ENCODE measurements at places on chromosomes 7 and 10.

DNA sequence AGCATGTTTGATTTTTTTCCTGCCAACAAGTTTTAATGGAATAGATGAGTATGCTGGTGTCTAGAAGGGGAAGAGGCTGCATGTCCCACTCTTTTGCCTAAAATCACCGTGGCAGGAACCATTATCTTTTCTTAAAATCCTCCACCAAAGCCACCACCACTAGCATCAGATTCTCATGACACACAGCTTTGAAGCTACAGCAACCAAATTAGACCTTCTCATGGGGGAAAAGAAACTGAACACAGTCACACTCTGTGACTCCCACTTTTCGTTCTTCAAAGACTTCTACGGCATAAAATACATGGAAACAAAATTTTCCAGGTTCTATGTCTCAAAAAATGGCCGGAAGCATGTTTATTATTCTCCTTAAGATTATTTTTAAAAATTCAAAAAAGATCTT lies 81.8 kb downstream of the SGMS1 start:
- no peak for DNase-seq

DNA sequence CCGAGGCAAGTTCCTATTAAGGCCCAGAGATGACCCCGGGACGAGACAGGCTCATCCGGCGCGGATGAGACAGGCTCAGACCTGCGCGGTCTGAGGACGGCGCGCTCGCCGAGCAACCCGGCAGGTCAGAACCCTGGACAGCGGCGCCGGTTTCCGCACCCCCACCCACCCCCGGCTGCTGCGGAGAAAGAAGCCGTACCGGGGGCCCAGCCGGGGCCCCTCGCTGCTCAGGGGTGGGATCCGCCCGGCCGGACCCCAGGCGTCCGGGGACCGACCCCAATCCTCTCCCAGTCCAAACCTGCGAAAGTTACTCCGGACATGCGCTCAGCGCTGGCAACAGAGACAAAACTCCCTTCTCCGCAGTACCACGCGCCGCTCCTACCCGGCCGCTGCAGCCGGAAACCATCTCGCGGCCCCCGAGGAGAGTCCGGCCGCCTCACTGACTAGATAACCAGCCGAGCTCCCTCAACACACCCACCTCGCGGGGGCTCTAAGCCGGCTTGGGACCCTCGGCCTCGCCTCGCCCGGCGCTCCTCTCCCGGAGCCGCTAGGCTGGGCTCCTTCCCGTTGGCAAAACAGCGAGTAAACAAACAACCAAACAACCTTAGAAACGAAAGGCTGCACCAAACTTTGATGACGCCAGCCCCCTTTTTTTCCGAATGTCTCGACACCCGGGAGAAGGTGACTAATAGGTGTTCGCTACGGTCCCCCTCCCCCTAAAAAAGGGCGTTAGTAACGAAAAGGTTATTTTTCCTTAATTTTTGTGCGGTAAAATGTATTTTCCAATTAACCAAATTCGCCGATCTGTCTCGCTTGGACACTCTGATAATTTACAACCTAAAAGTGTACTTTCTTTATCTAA lies 2.3 kb upstream of the DRGX start:
- no peak for DNase-seq

DNA sequence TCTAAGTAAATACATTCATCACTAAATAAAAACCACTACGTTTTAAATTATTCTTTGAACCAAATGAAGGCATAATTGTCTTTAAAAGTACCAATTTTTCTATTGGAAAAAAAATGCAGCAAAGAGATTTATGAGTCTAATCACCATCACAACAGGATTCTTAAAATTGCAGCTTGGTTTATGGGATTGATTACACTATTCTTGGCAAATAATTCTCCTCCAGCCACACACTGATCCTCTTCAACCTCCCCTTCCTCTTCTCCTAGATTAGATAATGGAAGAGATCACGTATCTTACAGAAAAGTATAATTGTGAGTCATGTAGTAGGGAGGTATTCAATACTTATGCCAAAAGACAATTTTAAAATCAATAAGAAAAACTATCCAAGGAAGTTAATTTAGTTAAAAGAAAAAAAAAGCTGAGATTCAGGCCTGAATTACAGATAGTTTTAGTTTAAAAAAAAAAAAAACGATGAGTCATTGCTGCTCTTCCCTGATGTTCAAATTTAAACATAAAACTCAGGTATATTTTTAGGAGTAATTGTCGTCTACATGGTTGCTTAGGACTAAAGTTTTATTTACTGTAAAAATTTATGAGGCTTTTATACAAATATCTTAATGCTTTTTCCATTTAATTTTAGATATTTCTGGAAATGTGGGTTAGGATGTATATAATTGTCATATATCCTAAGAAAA lies 133.7 kb upstream of the CDK1 start:
- DNase-seq, result no peak

DNA sequence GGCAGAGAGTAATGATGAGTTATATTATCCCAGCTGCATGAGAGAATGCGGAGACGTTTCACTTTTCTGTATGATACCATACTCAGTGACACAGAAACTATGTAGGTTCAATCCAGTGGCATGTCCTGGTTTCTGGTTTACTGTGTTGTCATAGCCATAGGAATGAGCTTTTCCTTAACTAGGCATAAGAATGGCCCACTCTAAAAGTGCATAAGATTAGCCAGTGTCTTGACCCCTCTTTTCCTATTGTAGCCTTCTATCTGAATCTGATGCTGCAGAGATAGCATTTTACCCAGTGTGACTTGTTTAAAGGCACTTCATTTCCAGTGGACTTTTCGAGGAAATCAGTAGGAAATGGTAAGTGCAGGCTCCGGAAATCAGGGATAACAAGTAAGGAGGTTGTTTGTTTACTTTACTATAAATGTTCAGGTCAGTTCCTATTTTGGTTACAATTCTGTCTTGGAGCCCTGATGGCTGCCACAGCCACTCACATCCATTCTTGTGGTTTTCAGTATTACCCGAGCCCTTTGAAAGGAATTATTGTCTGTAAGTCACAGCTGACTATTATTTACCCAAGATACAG lies 70.5 kb downstream of the SEMA3A start:
- DNase-seq, result no peak

GRCh38 chr10:42795701-42796100 lies 13.1 kb downstream of the BMS1 start:
- DNase-seq, result no peak

All from activated CD8-positive, alpha-beta memory T cell treated with anti-CD3 and anti-CD28 coated beads for 48 hours (primary cell).